Motor neuron (in vitro differentiated cells): ENCODE measurements at places on chromosomes 11 and 22.

DNA sequence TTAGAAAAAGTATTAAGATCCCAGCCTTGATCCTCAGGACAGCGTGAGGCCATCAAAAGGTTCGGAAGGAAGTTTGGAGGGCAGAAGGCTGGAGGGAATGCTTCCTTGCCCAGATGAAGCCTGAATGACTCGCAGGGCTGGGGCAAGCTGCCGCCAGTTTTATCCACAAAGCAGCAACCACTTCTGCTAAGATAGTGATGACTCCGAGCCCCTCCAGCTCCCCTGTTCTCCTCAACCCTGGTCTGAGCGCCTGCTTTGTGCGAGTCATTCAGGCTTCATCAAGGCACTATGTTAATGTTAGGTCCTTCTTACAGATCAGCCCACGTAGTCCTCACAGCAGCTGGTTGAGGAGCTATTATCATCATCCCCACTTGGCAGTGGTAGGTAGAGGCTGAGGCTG lies 158.8 kb downstream of the COMMD9 start:
- ATAC-seq: peak; percentile 22

DNA sequence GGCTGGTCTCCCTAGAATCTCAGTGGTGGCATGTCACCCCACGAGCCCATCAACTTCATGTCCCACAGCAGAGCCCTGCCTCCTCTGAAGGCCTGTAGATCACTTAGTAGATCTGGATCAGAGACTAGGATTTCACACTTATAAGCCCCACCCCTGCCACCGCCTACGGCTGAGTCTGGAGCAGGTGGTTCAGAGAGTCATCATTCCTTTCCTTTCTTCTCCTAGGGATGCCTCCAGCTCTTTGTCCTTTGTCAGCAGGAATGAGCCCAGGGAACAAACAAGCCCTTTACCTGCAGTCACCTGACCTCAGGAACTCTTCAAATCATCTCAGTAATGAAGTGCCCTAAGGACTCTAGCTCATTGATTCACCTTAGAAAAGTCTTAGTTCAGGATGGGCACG lies 37.8 kb downstream of the SCGB1A1 start:
- ATAC-seq: no peak

DNA sequence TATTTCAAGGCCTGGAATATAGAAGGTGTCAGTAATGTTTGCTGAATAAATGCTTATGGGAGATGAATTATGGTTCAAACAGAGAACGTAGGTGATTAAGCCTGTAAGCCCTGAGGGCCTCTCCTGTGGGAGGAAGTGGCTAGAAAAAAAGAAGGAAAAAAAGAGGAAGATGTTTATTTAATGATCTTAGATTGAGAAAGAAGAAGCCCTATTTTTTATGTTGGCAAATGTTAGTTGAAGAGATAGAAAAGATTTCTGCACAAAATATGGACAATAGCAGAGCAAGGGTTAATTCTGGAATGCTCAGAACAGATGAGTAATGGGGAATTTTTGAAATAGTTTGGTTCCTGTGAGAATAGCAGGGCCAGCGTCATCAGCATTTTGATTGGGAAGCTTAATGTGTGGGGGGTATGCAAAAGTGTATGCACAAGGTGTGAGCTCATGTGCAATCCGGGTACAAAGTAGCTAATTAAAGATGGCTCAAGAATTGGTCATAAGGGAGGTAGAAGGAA lies 95.7 kb downstream of the TEAD1 start:
- ATAC-seq: peak; percentile 90

- peak; percentile 4 for ATAC-seq
Observed at GRCh38 chr11:74822170-74822569, 73.5 kb downstream of the RNF169 start.

- no peak for ATAC-seq
Observed at GRCh38 chr11:67506426-67507051, 1.4 kb upstream of the PITPNM1 start.

DNA sequence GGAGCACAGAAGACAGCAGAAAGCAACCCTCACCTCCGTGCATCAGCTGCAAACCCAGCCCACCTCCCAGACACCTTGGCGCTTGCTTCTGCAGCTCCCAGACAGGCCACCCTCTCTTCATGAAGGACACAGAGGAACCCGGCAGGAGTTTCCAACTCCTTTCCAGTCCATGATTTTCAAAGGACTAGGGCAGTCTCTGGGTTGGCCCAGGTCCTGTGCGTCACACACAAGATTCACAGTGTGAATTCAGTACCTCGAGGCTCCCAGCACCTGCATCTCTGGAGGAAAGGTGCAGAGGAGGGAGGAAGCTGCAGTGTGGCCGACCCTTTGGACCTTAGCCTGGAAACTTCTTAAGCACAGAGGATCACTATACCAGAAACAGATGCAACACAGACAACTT lies 61.0 kb upstream of the BID start:
- no peak for ATAC-seq

- ATAC-seq: no peak
Observed at GRCh38 chr11:129230006-129230405, 37.9 kb upstream of the ARHGAP32 start.

DNA sequence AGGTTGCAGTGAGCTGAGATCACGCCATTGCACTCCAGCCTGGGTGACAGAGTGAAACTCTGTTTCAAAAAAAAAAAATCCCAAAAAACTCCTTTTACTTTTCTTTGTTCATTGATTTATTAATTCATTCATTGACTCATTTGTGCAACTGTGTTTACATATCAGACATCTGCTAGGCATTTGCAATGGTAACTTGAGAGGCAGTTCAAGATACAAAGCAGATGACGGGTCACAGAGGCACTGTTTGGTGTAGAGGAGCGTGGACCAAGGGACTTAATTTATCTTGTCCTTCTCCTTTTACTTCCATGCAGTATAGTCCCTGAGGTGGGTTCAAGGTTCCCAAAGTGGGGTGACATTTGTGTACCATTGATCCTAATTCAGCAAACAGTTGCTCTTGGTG lies 71.4 kb downstream of the KIAA1671 start:
- ATAC-seq: peak; percentile 31
